Ascending aorta (tissue), 2 donors: ENCODE measurements at places on chromosomes 1 and 21. TPM values are rescaled to one million over a fixed set of nuclear protein-coding genes. Genes with fewer than 3 reads are reported as not detected.

- no peak for DNase-seq
Measured at GRCh38 chr1:68378296-68379084, 71.3 kb downstream of the RPE65 start.

GRCh38 chr1:167744901-167745300 is 23.1 kb downstream of the MPZL1 start:
- no peak for DNase-seq

GRCh38 chr1:46687093-46687659 is 15.5 kb downstream of the TEX38 start:
- DNase-seq = no peak

GRCh38 chr1:6125366-6125765 is 54.8 kb downstream of the CHD5 start:
- DNase-seq = no peak

PRKAA2 gene
- total RNA-seq = 1.4 TPM

KCNN3 gene
- total RNA-seq = 24.6 TPM

DNA sequence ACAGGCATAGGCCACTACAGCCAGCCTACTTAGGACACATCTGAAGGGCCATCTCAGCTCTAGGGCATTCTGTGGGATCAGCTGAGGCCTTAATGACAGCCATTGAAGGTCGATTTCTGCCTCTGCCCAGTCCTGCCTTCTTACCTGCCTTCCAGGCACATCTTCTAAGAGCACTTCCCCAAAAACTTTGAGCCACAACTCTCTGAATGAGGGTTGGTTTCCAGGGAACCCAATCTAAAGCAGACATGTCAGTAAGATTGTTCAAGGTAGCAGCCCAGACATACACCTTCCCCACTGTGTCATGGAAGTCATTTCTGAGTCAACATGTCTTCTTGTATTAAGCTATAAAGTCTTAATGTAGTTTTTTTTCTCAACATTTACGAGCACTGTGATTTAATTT is 18.2 kb upstream of the SSBP3 start:
- DNase-seq = no peak
